ENCODE measurements at places on chromosomes 7 and 10.

DNA sequence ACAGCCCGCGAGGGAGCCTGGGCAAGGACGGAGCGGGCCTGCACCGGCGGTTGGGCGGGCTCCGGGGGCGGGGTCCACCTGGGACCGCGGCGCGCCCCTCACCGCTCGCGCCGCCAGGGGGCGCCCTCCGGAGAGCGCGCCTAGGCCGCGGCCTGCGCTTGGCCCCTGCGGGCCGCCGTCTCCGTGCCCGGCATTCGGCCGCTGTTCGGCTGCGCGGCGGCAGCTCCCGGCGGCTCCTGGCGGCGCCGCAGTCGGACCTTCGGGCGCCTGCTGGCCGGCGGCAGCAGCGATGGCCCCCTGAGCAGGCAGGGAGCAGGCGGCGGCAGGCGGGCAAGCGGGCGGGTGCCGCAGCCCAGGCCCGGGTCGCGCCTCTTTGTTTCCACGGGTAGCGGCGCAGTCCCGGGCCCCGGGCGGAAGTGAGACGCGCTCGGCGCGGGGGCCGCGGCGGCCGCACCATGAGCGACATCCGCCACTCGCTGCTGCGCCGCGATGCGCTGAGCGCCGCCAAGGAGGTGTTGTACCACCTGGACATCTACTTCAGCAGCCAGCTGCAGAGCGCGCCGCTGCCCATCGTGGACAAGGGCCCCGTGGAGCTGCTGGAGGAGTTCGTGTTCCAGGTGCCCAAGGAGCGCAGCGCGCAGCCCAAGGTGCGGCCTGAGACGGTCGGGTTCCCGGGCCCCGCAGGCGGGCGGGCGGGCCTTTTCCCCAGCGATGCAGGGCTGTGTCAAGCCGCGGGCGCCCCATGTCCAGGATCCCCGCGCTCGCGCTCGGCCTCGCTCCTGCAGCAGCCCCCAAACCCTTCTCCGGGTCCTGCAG is at the start of gene INTS15:
INTS15 (plus strand) TSS at position 193 of the 816 bp plus-strand sequence; CDS start at position 456, 263 bp downstream.
- DNase-seq = peak; percentile 85

DNA sequence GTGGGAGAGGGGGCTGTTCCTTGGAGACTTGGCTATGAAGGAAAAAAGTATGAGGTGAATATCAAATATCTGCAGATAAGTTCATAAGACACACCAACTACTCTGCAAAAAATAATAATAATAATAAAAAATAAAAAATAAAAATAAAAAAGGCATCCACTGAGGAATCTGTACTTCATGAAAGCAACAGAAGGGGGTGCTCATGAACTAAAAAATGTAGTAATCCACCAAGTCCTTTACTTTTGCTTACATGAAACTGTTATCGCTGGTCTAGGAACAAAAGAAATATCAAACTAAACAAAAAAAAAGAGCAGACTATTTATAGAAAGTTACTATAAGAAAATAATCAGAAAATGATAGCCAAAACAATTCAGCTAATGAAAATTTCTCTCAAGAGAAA is 579.0 kb downstream of the PHTF2 start:
- no peak for DNase-seq

GRCh38 chr10:33055625-33056024 is 97.6 kb upstream of the ITGB1 start:
- DNase-seq = no peak

- DNase-seq = no peak
Observed at GRCh38 chr7:117673839-117674238, 194.0 kb downstream of the CFTR start.

GRCh38 chr7:72321081-72321480 is 91.1 kb downstream of the CALN1 start:
- DNase-seq = no peak

DNA sequence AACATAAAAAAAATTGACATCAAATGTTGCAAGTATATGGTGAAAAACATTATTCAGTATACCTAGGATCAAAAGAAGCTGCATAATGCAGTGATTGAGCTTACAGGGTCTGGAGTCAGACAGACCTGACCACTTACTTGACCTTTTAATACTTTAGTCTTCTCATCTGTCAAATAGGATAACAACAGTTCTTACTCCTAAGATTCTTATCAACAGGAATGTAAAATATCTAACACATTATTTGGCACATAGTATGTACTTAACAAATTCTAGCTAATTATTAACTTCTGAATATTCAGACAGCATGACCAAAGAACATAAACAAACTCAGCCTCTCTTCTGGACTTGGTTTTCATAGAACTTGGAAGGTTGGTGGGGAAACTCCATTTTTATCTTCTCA is 45.6 kb upstream of the PIP4K2A start:
- no peak for DNase-seq

DNA sequence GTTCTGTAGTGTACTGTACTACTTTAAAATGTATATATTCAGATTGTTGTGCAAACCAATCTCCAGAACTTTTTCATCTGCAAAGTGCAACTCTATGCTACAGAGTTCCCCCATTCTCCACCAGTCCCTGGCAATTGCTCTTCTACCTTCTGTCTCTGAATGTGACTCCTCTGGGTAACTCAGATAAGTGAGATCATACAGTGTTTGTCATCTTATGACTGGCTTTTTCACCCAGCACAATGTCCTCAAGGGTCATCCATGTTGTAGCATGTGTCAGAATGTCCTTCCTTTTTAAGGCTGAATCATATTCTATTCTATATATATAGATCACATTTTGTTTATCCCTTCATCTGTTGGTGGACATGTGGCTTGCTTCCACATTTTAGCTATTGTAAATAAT is 10.8 kb downstream of the SLIT1 start:
- DNase-seq = no peak

- no peak for DNase-seq
Observed at GRCh38 chr7:10211016-10211415, 762.7 kb upstream of the PHF14 start.

GRCh38 chr7:11607686-11608085 is 224.3 kb downstream of the THSD7A start:
- DNase-seq = no peak

DNA sequence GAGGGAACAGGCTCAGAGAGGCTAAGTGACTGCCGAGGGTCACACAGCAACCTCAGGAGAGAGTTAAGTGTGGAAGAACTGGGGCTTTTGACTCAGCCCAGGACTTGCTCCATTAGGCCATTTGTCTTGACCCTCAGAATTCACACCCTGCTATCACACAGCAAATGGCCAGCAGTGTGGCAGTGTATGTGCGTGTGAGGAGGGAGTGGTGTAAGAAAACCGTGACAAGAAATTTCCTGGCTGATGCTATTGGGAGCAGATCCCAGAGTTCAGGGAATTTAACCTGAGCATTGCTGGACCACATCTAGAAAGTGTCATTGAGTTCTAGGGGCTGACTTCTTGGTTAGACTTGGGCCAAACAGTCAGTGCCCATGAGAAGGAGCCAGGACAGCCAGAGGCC is 18.4 kb downstream of the VWA2 start:
- no peak for DNase-seq

- no peak for DNase-seq
Observed at GRCh38 chr10:18155321-18155720, 15.1 kb downstream of the CACNB2 start.

DNA sequence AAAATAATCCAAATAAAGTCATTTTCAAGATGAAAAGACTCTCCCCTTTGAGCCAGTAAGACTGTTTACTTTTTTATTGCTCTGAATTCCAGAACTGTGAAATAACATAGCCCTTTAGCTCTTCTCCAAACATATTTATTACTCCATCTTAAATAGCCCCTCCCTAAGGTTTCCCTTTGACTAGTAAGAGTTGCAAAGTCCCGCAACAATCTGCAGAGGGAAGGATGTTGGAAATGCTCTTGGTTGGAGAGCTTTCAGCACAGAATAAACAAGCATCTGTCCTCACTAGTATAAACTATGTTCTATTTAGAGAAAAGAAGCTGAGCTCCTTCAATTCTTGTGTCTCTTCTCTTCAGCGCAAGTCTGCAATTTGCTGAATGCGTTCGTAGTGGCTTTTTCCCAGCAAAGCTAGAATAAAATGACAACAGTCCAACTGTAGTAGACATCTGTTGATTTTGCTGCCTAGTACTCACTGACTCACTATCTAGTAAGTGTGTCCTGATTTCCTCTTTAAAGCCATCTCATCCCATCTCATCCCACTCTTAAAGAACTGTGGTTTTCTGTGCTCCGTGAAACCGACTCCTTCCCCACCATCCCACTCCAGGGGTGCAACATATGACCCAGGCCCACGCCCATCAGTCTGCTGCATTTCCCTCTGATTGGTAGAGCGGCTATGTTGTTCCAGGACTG is 104.0 kb downstream of the FAM107B start:
- no peak for DNase-seq

- no peak for DNase-seq
Observed at GRCh38 chr10:49313501-49314070, 14.6 kb downstream of the C10orf71 start.

DNA sequence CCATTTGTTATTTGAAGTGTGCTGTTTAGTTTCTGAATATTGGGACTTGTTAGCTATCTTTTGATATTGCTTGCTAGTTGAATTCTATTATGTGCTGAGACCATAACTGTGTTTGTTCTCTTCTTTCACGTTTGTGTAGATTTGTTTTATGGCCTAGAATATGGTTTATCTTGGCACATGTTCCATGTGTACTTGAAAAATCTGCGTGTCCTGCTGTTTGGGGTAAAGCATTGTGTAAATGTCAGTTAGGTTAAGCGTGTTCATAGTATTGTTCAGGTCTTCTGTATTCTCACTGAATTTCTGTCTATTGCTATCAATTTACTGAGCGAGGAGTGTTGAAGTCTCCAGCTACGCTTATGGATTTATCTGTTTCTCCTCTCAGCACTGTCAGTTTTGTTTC is 19.4 kb downstream of the MMP21 start:
- no peak for DNase-seq

GRCh38 chr7:26187380-26188205 is 13.0 kb downstream of the HNRNPA2B1 start:
- no peak for DNase-seq

GRCh38 chr10:21993360-21994001 is 10.0 kb downstream of the DNAJC1 start:
- DNase-seq = no peak

- no peak for DNase-seq
Observed at GRCh38 chr7:152363798-152364197, 72.0 kb downstream of the KMT2C start.

GRCh38 chr10:129879655-129880054 is 84.4 kb downstream of the EBF3 start:
- no peak for DNase-seq

- no peak for DNase-seq
Observed at GRCh38 chr7:124783271-124783670, 17.7 kb upstream of the GPR37 start.

DNA sequence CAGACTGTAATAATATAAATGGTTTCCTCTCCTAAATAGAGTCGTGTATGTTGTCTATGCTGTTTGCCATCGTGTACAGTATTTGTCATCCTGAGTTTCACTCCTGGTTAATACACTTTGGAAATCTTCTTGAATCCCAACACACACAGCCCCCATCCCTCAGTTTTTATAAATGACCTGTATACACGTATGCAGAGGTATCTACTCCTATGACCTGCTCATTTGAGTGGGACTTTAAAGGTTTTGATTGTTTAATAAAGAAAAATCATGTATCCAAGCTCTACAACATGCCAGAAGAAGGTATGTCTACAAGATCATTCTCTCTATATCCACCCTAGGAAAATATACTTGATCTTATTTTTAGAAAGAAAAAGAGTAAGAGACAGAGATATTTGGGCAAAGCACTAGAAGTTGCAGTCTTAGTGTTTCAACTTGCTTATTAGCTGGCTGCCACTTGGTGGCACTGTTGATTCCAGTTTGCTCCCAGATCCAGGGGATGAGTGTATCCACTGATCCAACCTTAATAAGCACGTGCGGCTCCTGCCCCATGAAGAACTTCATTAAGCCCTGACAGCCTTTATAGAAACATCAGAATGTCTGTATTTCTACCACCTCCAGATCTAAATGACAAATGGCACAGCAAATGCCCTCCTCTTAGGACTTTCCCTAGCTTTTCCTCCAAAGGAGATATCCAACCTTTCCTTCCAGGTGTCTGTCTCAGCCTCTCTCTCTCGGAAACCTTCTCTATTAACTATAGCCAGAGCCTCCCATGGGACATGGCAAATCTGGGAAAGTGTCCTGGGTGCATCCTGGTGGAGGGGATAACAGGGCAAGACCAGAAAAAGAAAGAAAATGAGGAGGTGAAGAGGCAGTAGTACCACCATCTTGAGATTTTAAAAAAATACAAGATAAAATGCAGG is 181.6 kb upstream of the NEBL start:
- DNase-seq = no peak

DNA sequence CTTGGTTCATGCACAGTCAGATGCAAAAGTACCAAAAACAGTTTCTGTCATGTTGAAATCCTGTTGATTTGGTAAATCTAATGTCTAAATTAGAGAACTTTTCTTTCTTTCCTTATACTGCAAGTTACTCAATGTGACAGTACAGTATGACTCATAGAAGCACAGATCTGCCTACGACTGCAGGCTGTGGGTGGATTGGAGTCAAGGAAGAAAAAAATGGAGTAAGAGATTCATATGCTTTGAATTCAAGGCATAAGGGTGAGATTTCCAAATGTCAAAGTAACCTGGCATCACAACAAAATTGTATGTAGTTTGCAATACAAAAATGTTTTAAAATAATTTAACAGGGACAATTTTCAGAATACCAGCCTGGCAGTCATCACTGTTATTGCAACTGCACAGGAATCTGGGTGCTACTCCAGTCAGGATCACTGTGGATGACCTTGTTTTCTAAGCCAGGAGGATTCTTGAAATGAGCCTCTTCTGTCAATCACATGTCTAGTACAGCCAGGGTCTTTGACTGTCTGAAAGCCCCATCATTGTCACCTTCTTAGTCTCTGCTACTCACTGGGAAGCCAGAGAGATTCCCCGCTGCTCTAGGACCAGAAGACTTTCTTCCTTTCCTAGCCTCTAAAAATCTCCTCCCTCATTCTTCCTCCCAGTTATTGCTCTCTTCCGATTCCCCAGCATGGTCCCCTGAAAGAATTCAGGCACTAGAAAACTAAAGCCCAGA is 83.6 kb downstream of the CD36 start:
- no peak for DNase-seq

GRCh38 chr10:8738987-8739386 is 684.5 kb downstream of the GATA3 start:
- DNase-seq = no peak

- DNase-seq = no peak
Observed at GRCh38 chr10:133442967-133443924, 10.5 kb upstream of the SCART1 start.

- no peak for DNase-seq
Observed at GRCh38 chr7:38775506-38776175, 133.3 kb downstream of the VPS41 start.

Data from CD4-positive, alpha-beta T cell treated with Interleukin-6 for 4 hours (primary cell).